IPS-NIHi11 (cell line): ENCODE measurements at places on chromosomes 1 and 21.
A peak's percentile ranks its signal among the peaks of the same experiment; 100 is the strongest.

DNA sequence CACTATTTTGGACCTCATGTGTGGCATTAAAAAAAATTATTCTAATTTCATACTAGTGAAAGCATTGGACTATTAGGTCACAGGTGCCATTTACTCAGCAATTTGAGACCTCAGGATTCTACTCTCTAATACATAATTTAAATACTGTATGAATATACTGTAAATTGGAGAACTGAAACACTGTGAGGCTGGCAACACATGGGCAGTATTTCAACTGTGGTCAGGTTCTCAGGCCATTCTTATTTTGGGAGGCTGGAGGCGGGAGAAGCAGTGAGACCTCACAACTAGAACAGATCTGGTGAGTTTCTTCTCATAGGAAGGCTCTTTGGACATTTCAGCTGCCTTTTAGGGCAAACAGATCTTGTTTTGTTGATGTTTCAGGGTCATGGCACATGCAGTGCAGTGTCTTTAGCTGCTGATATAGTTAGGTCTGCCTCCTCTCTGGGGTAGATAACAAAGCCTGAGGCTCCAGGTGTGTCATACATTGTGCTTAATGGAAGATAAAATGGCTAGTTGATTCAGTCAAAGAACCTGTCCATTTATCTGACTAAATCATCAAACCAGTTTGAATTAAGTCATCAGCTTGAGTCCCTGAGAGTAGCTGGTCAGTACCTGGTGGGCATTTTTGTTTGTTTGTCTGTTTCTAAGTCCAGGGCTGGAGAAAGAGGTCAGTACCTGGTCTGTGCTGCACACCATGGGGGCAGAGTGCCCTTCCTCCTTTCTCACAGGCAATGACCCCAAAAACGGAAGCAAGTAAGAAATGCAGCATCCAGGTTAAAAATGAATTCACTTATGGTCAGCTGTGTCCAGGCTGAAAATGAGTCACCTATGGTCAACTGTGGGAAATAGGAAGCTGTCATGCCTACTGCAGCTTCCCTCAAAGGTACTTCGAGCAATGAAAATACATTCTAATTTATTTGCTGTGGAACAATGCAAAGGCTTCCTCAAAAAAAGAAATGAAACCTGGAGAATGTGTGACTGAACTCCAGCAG lies 216.2 kb downstream of the SDCCAG8 start:
- no peak for DNase-seq

- DNase-seq = no peak
Observed at GRCh38 chr1:54396261-54396933, 9.8 kb downstream of the SSBP3 start.

DNA sequence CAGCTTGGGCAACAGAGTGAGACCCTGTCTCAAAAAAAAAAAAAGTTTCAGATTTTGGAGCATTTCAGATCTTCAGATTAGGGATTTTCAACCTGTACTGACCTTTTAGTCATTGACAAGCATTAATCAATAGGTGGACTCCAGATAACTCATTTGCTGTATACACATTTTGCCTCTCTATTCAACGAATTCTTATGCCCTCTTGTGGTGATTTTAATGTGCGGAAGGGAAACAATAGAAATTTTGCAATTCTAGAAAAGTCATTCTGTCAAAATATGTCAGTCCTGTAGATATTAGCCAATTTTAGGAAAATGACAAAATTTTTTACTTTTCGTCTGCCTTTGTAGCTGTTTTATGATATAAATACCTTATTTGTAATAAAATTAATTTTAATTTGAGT lies 11.6 kb upstream of the OR2G2 start:
- no peak for DNase-seq

GRCh38 chr1:88648706-88649105 lies 35.4 kb upstream of the PKN2 start:
- DNase-seq = no peak

- peak; percentile 71 for DNase-seq
Observed at GRCh38 chr1:38476111-38476849, 383.3 kb downstream of the RRAGC start.

GRCh38 chr1:36123356-36123755 lies 1.7 kb downstream of the COL8A2 start:
- peak; percentile 3 for DNase-seq

- DNase-seq = no peak
Observed at GRCh38 chr1:10168912-10169514, 41.4 kb upstream of the KIF1B start.

DNA sequence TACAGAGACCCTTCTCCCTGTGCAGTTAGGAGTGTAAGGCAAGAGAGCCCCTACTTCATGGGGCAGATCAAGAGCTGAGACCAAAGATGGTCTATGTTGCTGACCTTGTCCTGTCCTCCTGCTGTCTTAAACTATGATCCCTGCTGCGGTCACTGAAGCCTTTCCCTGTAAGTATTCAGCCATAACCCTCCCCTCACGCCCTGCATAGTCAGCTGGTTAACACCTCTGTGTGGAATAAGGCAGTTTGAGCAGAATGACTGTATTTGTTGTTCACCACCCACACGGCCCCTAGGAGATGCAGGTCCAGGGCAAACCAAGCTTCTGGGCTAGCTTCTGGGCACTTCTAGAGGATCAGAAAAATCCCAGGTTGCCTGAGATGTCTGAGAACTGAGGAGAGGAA lies 356 bp downstream of the TSPAN1 start:
- no peak for DNase-seq

DNA sequence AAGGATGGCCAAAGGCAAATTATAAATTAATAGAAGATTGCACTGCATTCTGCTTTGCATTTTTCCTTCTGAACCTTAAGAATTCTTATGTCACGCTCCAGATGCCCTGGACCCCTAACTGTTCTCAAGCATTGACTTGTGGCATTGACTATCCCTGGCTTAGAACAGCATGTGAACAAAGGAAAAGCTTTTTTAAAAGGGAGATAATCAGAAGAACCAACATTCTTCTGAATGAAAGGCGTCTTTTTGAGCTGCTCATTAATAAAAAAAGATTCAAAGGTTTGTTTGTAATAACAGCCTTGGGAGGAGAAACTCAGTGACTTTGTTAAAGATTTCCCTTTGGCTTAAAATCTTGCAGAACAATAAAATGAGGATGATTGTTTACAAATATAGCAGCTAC lies 105.5 kb downstream of the TNNI3K start:
- no peak for DNase-seq

DNA sequence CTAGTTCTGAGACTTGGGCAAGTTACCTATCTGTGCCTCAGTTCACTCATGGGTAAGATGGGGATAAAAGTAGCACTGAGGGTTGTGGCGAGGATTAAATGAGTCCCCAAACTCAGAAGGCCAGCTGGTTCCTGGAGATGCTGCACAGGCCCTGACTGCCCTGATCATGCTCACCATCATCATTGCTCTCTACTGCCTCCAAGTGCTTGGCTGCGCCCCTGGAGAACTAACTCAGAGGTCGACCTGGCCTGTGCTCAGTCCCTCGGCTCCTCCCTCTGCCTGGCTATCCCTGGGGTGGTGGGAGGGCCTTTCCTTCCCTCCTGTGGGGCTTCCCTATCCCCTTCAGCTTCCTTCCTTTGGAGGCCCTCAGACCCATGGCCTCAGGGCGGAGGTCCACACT lies 5.6 kb downstream of the SLC5A9 start:
- DNase-seq = peak; percentile 78

- no peak for DNase-seq
Observed at GRCh38 chr1:84442256-84442655, 36.8 kb upstream of the RPF1 start.

DNA sequence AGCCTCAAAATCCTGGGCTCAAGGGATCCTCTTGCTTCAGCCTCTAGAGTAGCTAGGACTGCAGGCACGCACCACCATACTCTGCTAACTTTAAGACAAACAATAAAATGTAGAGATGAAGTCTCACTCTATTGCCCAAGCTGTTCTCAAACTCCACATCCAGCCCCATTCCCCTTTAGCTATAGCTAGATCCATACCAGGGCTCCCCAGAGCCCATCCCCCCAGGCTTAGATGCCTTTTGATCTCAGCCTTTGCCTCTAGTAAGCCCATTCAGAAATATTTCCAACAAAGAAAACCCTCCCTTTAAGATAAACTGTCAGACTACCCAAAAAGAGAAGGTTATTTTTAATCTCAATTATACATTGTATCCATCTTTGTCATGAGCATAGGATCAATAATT lies 325.4 kb downstream of the CHRM3 start:
- peak; percentile 36 for DNase-seq

GRCh38 chr21:37451446-37451845 lies 84.9 kb downstream of the DYRK1A start:
- DNase-seq = no peak

DNA sequence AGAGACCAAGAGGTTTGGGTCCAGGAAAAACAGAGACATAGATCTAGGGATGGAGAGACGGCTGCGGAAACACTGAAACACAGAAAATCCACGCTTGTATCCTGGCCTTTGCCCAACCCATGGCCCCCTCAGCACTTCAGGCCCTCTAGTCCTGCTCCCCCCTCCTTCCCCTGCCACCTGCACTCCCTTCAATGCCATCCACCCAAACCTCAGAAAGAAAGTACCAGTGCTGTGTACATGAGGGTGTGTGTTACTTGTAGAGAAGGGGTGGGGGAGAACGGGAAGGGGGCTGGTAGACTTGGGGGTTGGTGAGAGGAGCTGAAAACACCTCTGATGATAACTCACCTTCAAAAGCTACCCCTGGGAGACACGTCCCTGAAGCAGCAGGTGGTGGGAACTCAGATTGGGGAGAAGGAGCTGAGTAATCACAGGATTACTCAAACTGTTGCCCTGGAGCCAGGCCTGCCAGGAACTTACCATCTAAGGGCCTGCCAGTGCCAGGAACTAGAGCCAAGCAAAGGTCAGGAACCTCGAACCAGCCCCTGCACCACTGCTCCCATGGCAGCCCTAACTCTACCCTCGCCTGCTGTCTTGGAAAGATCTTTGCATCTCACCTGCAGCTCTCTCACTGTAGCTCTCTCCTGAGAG lies 11.5 kb downstream of the RORC start:
- DNase-seq = no peak

DNA sequence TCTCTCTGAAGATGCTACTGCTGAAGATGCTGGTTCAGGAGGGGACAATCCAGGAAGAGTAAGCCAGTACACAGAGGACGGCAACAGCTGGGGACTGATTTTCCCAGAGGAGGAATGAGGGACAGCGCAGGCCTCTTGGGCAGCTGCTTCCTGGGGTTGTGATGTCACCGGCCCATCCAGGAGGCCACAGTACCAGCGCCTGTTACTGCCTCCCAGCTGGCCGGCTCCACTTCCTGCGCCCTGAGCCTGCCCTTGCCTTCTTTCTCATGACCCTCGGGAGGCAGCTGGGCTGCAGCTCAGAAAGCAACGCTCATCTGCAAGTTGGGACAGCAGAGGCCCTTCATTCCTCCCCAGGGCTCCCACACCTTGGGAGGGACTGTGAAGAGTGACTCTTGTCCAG lies 21.9 kb upstream of the ID3 start:
- no peak for DNase-seq

- no peak for DNase-seq
Observed at GRCh38 chr21:41677671-41678015, 89.2 kb downstream of the RIPK4 start.

- DNase-seq = no peak
Observed at GRCh38 chr1:185427264-185427663, 110.2 kb upstream of the IVNS1ABP start.

DNA sequence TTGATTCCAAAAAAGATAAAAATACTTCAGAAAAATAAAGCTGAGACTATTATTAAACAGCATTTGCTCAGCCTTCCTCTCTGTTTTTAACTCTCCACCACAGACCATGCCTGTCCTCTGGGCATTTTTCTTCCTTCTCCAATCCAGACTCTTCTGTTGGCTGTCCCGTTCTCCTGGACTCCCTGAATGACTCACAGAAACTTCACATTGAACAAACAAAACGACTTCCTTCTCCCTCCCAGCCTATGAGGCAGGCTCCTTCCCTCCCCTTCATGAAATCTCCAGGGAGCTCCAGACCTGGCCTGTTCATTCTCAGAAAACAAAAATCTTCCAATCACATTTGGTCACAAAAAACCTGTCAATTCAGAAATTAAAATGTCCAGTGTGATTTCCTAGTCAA lies 421.3 kb downstream of the NPHP4 start:
- DNase-seq = no peak

DNA sequence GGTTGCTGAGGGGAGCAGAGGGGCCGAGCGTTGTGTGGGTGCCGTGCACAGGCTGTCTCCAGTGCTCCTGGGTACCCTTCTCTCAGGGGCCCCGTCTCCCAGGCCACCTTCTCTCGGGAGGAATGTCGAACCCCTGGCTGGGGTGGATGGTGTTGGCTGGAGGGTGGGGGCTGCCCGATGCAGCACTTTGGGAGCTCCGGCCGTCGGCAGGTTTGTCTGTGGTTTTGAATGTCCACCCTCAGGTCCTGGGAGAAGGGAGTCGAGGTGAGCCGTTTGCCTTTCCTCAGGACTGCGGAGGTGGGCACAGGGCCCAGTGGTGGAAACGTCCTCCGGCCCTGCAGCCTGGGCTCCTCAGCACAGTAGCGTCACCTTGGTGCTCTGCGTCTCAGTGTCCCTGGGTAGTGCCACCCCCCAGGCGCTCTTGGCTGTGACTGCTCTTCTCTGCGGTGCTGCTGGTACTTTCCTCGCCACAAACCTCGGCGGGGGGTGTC lies 14.5 kb downstream of the SLX9 start:
- DNase-seq = no peak

DNA sequence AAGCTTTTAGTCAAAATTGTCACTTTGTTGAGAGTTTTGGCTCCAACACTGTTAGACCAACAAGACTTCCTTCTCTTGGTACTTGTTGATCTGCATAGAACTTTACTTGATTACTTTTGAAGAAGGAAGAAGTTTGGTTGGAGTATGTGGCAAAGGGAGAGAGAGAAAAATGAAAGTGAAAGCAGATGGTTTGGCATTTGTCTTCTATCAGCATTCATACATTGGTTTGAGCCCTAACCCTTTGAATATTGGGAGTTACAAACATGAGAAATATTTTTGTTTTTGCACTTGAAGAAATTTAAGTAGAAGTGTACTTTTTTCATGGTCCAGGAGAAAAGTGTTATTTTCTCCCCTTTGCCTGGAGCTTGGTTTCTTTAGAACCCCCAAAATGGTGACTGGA lies 169.8 kb downstream of the ADGRL4 start:
- DNase-seq = no peak

DNA sequence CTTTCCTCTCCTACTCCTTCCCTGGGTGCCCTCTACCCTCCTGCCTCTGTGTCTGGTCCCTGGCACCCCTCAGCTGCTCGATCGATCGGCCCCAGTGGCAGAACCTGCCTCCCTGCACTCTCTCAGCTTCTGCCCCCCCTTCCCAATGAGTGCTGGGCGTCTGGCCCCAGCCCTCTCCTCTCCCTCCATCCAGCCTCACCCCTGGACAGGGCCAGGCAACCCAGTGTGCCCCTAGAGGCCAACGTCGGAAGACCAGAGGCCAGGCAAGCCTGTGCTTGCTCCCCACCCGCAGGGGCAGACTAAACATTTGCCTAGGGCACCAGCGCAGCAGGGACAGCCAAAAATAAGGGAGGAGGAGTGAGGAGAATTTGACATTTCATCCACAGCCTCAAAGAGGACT lies 43.5 kb downstream of the LGR6 start:
- peak; percentile 91 for DNase-seq

DNA sequence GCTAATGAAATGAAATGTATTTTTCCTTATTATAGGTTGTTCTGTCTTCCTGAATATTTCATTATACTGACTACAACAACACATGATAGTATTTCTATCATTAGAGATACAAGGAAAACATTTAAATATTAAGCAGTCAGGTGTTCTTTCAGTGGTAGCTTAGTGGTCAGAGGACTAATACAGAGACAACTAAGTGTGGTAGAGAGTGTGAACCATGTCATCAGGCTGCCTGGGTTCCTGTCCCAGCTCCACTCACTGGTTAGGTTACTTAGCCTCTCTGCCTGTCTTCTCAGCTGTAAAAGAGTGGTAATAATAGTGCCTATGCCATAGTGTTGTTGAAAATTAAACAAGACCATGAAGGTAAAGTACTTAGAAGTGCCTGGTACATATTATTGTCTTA lies 3.9 kb downstream of the UAP1 start:
- no peak for DNase-seq
